ENCODE measurements at places on chromosomes 6 and 20.
A peak's percentile ranks its signal among the peaks of the same experiment; 100 is the strongest.

GRCh38 chr6:155171747-155172449 is 91.9 kb upstream of the CLDN20 start:
- DNase-seq, result no peak

DNA sequence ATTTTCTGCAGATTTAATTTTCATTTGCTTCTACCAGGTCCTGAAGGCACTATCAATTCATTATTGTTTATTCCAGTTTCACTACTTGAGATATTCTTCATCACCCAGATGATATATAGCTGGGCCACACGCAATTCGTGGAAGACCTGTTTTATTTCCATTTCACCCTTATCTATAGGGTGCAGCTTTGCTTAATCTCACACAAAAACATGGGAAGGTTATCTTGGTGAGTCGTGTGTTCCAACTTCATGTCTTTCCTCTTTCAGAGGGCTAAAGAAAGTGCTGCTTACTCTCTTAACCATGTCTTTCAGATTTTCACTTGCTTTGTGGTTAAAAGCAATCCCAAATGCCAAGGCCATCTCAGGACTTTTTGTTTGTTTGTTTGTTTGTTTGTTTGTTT is 194.0 kb downstream of the SOD2 start:
- DNase-seq, result no peak

GRCh38 chr6:132698608-132699007 is 15.2 kb downstream of the VNN1 start:
- DNase-seq, result no peak

DNA sequence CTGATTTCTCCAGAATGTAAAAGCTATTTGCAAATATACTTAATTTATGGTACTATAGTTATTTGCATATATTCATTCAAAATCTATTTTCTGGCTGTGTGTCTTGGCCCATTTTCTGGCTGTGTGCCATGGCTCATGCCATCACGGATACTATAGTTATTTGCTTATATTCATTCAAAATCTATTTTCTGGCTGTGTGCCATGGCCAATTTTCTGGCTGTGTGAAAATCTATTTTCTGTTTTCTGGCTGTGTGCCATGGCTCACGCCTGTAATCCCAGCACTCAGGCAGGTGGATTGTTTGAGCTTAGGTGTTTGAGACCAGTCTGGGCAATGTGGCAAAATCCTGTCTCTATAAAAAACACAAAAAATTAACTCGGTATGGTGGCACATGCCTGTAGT is 28.9 kb upstream of the RIPK1 start:
- no peak for DNase-seq

DNA sequence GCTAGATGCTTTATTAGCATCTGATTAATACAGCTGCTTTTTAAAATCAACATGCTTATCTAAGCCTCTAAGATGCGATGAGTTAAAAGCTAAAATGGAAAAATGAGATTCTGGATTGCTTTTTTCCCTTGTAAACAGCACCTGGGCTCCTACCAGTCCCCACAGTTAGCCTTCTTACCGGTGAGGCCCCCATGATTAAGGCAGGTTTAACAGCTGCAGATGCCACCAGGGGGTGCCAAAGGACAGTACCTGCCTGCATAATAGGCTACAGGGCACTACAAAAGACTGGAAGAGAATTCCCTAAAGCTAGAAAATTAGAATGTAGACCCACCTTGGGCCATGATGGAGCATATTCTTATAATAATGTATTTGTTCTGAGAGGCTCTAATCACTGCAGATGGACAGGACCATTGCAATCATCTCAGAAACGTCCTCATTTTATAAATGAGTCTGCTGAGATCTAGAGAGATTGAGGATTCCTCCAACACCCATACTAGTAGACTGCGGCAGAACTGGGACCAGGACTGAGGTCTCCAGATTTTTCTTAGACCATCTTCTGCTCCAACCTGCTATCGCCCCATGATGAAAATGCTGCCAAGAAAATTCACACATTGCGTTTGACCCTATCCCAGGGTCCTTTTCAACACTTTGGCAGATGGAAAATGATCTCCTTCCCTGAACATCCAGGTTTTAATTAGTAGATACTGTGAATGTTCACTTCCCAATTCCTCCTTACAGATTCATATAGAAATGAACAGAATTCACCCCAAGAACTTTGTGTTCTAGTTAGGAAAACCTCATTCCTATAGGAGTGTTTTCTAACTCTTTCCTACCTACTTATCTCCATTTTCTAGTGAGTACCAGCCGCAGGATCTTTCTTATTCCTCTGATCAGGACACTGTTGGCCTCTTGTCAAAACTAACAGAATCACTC is 148.8 kb downstream of the RPS12 start:
- DNase-seq, result peak; percentile 46

DNA sequence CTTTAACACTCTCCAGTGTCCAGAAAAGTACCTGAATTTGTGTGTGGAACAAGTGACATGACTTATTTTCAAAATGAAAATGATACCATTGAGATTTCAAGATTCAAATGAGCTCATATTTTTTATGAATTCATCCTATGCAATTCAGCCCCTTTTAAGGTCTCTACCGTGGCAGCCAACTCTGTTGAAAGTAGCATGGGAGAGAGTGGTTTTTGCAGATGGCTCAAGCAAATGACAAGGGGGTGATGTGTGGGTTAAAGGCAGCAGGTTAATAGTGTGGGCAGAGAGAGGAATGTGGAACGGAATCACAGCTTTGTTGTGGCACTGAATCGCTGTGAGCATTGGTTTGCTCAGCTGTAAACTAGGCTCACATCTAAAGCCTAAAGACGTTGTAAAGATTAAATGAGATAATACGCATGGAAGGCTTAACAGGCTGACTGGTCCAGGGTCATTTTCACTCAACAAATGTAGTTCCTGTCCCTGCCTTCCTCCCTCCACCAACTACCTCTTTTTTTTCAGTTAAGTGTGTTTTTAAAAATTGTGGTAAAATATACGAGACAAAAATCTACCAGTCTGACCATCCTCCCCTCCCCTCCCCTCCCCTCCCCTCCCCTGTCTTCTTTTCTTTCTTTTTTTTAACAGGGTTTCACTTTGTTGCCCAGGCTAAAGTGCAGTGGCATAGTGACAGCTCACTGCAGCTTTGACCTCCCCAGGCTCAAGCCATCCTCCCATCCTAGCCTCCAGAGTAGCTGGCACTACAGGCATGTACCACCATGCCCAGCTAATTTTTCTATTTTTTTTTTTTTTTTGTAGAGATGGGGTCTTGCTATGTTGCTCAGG is 114.7 kb upstream of the ZNF217 start:
- peak; percentile 10 for DNase-seq

GRCh38 chr6:56649053-56649769 is 6.5 kb upstream of the DST start:
- DNase-seq, result no peak

DNA sequence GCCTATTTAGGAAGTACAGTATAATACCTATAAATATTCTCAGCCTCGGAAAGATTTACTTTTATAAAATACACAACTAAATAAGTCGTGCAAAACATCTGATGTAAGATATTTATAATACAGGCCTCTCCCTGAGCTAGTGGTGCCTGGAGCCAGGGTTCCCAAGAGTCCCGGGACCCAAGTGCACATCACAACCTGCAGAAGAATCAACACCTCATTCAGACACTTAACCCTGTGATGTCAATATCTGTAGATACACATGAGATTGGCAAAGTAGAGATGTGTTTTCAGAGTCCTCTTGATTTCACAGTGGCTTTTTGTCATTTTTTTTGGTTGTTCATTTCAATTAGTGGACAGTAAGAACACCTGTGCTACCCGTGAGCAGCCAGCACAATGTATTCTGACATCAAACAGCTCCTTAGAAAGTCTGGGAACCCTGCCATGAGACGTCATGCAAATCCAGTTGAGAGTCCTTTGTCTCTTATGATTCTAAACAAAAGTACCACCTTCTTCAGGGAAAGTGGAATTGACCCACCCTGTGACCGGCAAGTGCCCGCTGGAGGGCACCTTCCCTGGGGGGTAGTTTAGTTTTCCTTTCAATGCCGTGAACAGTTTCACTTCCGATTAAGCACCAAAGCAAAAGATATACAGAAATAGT is 101.6 kb downstream of the DACT2 start:
- no peak for DNase-seq

DNA sequence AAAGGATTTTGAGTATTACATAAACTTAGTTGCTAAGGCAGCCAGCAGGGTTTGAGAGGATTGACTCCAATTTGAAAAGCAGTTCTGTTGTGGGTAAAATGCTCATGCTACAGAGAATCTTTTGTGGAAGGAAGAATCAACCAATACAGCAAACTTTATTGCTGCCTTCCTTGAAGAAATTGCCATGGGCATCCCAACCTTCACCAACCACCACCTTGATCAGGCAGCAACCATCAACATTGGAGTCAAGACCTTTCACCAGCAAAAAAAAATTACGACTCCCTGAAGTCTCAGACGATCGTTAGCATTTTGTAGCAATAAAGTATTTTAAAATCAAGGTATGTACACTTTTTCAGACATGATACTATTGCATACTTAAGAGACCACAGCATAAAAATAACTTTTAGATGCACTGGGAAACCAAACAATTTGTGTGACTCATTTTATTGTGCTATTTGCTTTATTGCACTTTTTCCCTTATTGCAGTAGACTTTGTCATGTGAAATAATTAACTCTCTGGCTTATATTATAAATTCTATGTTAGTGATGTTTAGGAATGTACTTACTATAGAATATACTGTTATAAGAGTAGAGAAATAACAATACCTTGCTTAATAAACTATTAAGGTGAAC is 390.8 kb downstream of the CDKAL1 start:
- no peak for DNase-seq

DNA sequence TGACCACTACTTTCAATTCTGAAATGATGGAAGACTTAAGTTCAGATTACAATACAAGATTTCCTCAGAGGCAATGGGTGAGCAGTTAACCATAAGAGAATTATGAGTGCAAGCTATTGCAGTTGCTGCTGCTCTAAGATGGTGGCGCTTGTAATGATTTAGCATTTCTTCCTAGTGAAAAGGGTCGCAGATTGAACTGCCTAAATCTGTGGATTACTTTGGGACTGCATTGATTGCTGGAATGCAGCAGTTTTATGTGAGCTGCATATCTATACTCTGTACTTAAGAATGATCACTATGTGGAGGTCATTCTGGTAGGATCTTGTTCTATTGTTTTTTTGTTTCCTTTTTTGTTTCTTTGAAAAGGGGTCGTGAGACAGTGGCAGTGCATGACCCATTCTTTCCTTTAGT is 5.3 kb downstream of the SCAF8 start:
- no peak for DNase-seq

GRCh38 chr20:32034581-32035425 is 17.2 kb upstream of the HCK start:
- DNase-seq, result no peak

GRCh38 chr6:72948153-72948552 is 277.1 kb downstream of the KHDC1L start:
- DNase-seq, result no peak

DNA sequence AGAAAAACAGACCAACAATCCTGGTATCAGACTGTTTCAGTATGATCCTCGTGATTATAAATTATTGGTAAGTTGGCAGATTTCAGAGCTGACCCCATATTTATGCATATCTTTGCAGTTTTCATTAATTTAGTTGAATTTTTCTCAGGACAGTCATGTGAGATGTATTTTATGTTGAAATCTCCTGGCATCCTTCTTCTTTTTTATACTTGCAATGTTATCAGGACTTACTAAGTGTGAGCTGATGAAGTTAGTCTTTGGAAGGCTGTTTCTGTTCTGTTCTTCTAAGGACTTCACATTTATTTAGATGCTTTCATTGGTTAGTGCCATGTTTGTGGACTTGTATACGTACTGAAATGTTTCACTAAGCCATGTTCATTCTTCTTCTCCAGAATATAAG is 17.2 kb downstream of the SMPDL3A start:
- DNase-seq, result no peak

DNA sequence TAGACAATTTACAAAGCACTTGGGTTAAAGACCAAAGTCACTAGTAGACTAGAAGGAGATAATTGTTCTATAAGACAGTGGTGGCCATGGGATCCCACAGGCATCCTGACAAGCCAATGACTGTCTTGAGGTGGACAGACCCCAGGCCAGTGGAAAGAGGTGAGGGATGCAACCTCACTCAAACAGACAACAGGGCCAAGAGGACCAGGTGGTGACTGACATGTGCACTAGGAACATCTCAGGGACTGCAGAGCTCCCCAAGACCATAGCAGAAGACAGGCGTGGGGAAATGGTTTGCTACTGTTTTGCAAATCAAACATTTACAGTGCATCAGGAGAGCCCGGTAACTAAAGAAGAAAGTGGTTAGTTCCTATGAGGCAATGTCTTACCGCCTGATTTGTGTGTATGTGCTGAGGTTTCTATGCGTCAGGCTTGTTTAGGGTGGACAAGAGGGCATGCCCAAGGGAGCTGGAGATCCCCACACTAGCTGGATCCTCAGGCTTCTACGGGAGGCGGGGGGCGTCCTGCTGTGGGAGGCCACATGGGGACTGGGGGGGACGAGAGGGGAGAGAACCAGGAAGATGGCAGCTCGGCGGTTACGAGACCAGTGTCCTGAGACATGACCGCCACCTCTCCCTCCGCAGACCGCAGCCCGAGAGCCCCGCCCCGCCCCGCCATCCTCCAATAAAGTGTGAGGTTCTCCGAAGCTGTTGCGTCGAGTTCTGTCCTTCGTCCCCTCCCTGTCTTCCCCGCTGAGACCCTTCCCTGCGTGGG is 623 bp upstream of the MRPS26 start:
- DNase-seq, result no peak

DNA sequence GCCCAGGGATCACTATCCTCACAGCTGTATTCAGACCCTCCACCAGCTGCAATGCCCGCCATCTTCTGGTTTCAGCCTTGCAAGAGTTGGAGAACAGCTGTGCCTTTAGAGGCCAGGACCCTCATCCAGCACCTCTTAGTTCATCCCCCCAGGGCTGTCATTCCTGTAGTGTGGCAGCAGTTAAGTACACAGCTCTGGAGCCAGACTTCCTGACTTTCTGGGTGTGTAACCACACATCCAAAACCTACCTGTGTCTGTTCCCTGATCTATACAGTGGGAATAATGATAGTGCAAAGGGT is 452 bp upstream of the TREM2 start:
- DNase-seq, result no peak

- DNase-seq, result no peak
These were observed 143.6 kb downstream of the DST start for GRCh38 chr6:56499095-56499494.

- DNase-seq, result no peak
These were observed 30.7 kb downstream of the PMEPA1 start for GRCh38 chr20:57679113-57679512.

GRCh38 chr6:142112451-142113061 is 20.2 kb upstream of the GJE1 start:
- peak; percentile 56 for DNase-seq

DNA sequence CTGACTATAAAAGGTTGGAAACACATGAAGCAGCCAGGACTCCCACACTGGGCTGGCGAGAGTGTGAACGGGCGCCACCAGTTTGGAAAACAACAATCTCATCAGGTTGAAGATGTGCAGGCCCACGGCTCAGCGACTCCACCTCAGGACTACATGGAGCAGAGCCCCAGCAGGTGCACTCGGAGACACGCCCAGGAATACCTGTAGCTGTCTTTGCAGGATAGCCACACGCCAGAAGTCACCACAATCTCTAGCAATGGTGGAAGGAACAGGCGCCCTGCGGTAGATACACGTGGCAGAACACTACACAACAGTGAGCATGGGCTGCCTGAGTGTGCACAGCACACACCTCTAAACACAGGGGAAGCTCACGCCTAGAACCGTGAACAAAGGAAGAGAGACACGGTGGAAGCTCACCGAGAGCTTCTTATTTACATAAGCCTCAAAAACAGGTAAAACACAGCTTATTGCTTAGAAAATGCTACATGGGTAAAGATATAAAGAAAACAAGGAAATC is 28.7 kb upstream of the RPS6KA2 start:
- no peak for DNase-seq

- no peak for DNase-seq
These were observed 156.2 kb downstream of the KIF16B start for GRCh38 chr20:16417001-16417400.

Data from stimulated activated CD4-positive, alpha-beta T cell treated with anti-CD3 and anti-CD28 coated beads, Interleukin-1b, Interleukin-23, amount 100 ng/mL, for 4 hours (primary cell).